Effector CD8-positive, alpha-beta T cell (primary cell): ENCODE measurements at places on chromosomes 1 and 21.

DNA sequence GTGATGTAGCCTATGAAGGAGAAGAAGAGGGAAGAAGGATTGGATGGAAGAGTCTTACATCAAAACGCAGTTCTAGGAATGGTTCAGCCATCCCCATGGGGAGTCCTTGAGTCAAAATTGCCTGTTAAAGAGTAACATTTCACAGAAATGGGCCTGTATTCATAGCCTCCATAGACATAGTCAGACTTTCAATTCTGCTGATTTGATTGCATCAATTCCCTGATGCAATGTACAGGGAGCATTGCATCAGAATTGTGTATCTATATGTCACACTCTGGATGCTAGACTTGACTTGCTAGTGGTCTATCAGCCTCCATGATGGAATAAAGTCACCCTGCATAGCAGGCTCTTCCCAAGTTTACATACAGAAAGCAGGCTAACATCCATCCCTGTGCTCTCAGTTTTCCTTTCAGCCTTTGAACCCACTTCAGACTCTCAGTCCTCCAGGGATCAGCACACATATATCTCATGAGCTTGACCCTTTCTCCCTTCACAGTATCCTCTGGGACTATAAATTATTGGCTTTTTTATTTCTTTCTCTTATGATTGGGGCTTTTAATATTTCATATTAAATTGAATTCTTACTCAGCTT, 1111.7 kb upstream of the B3GALT2 start:
- DNase-seq = no peak

GRCh38 chr1:111474521-111474920, 737 bp downstream of the C1orf162 start:
- no peak for DNase-seq

DNA sequence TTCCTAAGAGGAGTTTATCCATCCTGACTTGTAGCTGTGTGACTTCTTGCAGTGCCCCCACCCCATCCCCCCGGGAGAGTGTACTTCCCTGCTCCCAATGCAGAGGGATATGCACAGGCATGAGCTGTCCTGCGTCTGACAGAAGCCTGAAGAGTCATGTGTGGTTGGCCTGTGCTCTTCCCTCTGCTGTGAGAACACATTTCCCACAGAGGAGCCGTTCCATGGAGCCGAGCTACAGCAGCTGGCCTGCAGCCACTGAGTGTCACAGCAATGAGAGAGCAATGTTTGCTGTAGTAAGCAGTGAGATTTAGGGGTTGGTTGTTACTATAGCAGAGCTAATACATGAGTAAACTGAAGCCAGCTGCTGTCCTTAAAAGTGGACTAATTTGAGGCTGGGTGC, 22.0 kb downstream of the PARS2 start:
- no peak for DNase-seq

DNA sequence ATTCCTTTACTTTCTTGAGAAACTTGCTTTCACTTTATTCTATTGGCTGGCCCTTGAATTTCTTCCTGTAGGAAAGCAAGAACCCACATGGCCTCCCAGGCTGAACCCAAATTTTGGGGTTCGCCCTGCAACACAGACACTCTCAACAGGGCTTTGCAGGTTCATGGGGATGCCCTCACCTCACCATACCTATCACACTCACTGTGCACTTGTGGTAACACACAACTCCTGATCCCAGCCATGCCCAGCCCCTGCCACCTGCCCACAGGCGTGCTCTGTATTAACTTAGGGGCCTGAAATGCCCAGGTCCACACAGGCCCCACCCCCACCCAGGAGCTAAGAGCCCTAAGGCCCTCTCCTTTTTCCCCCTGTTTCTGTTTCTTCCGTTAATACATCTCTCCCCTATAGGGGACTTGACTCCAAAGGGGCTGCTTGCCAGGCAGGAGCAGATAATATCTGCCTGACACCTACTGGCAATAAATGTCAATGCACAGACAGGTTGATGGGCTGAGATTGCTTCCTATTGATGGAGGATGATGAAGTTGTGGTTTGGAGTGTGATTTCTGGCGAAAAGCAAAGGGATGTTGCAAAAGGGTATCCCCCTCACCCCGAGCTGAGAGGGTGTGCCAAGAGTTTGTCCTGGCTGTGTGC, 171.5 kb downstream of the AJAP1 start:
- DNase-seq = no peak

- DNase-seq = no peak
These were observed 1.7 kb upstream of the GRIK3 start for GRCh38 chr1:37035796-37036666.

DNA sequence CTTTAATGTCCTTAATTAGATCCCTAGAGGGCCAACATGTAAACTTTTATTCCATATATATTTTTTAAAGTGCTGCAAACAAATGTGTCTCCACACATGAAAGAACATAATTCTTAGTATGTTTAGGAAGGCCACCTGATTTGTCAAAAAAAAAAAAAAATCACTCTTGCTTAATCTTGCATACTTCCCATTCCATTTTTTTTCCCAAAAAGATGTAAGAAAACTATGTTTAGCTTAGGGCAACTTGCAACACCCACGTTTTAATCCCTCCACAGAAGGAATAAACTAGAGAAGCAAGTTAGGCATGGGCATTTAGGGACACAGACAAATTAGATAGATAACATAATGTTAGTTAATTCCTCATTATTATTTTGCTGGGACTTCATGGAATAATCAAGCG, 5.6 kb downstream of the YOD1 start:
- no peak for DNase-seq

GRCh38 chr1:152096931-152097330, 8.1 kb upstream of the TCHHL1 start:
- no peak for DNase-seq
